AG10803 (cell line): ENCODE measurements at places on chromosomes 5 and 9.
A peak's percentile ranks its signal among the peaks of the same experiment; 100 is the strongest.

GRCh38 chr5:38827525-38827924 is 18.3 kb upstream of the OSMR start:
- DNase-seq, result peak; percentile 42

DNA sequence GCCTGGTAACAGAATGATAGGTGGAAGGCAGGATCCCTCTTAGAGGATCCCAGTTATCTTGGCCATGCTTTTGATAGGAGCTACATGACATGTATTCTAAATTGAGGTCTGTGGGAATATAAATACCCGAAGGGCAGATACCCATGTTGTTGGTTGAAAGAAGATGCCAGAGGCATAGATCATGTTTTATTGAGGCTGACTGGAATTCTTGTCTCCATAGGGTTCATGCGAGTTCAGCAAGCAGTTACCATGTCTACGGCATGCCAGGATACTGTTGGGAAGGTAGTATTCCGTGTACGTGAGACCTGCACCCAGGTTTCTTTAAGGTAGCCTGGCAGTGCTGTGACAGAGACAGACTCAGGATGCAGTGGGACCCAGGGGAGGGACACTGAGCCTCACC is 230.7 kb downstream of the NR3C1 start:
- no peak for DNase-seq

GRCh38 chr9:38235244-38235643 is 157.3 kb upstream of the ALDH1B1 start:
- no peak for DNase-seq

DNA sequence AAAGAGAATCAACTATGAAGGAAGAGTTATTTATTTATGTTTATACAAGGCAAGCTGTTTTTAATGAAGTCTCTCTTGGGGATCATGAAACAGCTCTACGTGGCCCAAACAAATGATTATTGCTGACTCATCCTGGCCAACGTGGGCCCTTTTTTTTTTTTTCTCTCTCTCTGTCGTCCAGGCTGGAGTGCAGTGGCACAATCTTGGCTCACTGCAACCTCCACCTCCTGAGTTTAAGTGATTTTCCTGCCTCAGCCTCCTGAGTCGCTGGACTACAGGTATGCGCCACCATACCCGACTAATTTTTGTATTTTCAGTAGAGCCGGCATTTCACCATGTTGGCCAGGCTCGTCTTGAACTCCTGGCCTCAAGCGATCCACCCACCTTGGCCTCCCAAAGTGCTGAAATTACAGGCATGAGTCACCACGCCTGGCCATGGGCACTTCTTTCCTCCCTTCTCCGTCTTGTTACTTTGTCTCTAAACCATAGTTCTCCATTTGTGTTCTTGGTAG is 98.3 kb downstream of the BASP1 start:
- peak; percentile 76 for DNase-seq

GRCh38 chr5:59542851-59543820 is 350.4 kb downstream of the PDE4D start:
- peak; percentile 56 for DNase-seq

DNA sequence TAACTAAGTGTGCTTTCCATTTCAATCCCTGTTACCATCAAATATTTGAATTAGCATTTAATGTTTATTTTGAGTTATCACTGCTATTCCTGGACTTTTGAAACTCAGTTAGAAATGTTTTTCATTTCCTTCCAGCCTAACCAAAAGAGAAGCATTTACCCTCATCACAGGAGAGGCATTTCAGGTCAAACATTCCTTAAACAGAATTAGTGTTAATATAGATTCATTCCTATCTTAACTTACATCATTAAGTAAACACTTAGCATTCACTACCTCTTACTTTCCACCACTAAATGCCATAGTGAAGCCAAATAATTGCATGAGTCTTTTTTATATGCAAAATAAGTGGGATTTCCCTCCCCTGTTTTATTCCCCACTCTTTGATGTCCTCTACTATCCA is 136.6 kb upstream of the OR13F1 start:
- DNase-seq, result no peak

DNA sequence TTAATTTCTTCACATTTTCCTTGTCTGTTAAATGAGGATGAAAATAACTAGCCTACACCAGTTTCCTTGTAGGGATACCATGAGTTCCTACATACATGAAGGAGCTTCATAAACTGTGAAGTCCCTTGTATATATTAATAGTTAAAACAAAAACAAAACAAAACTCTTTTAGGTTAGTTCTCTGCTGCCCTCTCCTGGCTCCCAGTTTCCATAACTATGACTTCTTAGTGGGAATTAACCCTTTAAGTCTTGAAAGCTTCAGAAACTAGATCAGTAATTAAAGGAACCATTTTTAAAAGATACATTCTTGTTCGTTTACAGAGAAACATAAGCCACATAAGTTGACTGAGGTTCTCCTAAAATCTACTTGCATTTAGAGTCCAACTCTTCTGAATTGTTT is 500.0 kb upstream of the C9orf72 start:
- peak; percentile 52 for DNase-seq

DNA sequence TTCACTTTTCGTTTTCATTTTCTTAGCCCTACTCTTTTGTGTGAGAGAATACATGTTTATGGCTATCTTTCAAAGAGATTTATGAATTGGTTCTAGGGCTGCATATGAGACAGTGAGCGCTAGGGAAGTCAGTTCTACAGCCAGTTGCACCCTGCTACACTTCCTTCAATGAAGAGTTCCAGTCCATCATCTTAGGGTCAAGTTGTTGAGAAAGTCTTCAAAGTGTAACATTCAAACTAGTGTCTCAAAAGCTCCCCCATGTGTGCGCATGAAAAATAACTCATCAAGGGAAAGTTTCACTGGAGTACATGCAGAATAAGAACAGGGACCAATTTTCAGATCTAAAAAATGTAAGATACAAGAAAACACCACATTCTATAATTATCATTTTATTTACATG is 317.2 kb downstream of the DEPDC1B start:
- DNase-seq, result peak; percentile 48

- DNase-seq, result no peak
Observed at GRCh38 chr5:113325054-113325453, 109.7 kb downstream of the TSSK1B start.

DNA sequence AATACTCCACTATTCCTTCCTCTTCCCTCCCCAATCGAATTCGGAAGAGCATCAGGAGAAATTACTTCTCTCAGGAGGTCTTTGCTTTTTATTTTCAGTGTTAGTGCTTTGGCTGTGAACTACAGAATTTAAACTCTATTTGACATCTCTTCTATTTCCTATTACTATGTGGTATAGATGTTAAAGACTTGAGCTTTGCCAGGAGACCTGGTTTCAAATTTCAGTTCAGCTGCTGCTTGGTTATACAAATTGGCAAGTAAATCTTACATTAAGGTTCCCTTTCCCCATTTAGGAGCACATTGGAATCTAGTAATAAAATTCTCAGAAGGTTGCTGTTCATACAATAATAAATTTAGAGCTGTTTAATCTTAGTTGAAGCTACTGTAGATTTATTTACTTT is 13.1 kb downstream of the UHRF2 start:
- DNase-seq, result peak; percentile 24

DNA sequence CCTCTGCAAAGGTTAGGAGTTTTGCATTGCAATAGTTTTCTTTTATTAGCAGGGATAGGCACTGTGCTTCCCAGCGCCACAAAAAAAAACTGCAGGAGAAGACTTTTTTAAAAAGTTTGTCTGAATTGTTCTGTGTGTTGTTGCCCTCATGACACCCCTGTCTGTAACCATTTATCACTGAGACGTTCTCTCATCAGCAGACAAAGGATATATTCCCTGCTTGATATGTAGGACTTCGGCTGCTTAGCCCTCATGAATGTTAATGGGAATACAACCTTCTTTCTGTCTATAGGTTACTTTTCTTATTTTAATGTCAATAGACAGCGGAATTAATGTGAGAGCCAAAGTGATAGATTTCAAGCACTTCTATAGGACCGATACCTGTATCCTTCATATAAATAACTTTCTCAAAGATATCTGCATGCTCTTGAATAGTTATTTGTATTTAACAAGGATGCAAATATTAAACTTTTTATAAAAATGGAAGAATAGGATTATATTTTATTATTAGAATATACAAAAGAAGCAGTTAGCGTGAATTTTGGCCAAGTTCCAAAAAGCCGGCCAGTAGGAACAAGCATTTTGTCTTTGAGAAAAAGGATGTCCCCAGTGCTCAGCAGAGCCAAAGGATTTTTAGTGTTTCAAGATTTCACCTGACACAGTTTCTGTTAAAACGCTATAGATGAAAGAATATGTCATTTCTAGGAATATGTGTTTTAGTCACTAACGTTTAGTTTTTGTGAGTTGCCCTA is 1.5 kb upstream of the LYSMD3 start:
- no peak for DNase-seq

GRCh38 chr5:81842795-81843398 is 92.0 kb upstream of the SSBP2 start:
- DNase-seq, result no peak

GRCh38 chr5:88195636-88196035 is 73.0 kb downstream of the TMEM161B start:
- DNase-seq, result no peak

GRCh38 chr9:94086486-94087345 is 2.5 kb downstream of the PTPDC1 start:
- DNase-seq, result peak; percentile 73

- DNase-seq, result peak; percentile 70
Observed at GRCh38 chr9:97710356-97711222, 13.4 kb upstream of the XPA start.

DNA sequence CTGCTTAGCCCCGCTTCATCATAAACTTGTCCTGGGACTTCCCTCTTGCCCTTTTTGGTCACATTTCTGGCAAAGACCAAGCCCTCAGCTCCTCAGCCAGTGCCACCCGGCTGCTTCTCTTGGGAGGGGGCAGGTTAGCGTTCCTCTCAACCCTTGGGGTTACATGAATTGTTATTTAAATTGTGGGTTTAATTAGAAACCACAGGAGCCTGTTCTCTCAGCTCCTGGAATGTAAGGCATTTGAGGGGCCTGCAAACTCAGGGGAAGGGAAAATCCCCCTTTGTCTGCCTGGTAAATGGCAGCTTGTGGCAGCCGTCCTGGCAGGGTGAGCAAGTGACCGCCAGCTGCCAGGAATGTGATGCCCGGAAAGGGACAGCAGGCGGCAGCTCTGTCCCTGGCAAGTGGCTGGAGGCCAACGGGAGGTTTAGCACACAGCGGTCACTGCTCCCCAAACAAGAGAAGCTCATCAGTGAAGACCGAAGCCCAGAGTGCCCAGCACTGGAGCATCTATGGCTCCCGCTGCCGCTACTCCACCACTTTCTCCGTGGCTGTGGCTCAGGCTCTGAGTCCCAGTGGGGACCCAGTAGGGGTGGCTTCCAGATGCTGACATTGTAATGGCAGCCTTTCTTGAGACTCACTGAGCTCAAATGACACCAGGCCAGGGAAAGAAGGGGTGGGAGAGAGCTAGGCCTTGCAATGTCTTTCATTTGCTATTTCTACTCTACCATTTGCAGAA is 51.7 kb downstream of the SHB start:
- peak; percentile 92 for DNase-seq

DNA sequence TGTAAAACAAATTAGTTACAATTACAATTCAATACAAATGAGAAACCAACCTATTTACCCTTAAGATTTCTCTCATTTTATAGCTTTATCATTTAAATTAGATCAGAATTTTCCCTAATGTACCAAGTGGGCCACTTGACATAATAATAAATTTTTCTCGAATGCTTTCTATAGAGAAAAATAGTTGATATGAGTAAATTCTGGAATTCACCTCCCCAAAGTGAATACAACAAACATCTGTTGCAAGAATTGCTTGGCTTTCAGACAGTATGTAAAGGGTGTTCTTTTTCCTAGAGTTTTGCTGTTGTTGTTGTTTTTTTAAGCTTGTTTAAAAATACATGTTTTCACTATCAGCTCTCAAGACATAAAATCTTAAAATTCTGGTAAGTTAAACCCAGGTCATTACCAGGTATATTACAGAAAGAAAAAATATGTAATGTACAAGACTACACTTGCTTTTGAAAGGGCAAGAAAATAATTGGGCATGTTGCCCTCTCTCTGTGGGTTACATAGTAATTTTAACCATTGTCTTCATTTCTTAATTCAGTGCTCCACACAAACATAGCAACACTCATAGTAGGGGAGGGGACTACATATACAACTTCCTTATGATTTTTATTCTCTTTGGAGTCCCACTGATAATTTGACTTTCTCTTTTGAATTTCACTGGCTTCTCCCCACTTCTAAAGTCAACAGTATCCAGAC is 200.6 kb downstream of the ARL15 start:
- DNase-seq, result peak; percentile 44

GRCh38 chr5:124706729-124707361 is 39.6 kb downstream of the ZNF608 start:
- DNase-seq, result peak; percentile 58

DNA sequence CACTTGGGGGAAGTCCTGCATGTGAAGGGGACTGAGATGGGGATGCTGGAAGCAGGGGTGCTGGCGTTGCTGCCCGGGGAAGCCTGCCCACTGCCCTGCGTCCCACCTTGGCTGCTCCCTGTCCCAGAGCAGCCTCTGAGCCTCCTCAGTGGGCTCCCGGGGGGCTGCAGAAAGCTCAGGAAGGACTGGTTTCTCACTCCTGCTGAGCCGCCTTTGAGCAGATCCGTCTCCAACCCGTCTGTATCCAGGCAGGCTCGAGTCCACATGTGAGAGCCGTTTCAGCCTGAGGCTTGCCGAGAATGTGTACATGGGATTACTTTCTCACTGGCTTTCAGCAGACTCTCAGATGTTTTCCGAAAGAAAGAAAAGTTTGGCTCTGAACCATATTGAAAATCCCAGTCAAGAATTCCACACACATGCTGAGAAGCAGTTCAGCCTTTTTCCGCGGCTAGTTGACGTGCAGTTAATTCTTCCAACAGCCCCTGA is 95.3 kb upstream of the COL5A1 start:
- DNase-seq, result peak; percentile 94

GRCh38 chr9:77910194-77910621 is 121.4 kb downstream of the GNAQ start:
- peak; percentile 53 for DNase-seq

GRCh38 chr5:149938279-149938678 is 6.3 kb downstream of the PDE6A start:
- DNase-seq, result peak; percentile 56

GRCh38 chr5:119063579-119064379 is 7.1 kb upstream of the DMXL1 start:
- peak; percentile 13 for DNase-seq

DNA sequence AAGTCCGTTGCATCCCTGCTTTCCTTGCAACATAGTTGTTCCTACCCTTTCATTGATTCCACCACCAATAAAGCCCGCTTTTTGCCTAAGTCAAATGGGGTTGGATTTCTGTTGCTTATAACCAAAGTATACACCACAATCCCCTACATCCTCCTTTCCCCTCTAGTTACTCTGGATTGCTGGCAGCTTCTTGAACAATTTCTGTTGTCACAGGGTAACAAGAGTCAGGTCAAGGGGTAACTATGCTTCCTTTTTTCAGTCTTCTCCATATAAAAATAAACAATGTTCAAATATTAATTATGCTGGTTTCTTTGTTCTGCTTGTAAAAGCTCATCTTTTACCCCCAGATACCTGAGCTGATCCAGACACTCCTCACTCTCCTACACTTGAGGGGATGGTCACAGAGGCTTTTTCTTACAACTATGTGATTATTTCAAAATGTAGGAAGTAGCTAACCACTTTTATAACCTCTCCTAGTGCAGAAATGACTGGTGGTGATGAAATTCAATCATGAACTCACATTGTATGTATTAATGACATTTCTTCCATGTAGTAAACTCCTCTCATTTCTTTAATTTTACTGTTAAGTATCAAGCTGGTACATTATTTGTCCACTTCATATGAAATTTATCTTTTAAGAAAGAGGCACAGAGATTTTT is 136.5 kb downstream of the SNX18 start:
- DNase-seq, result peak; percentile 56

- no peak for DNase-seq
Observed at GRCh38 chr5:172508471-172509404, 54.4 kb upstream of the SH3PXD2B start.

- DNase-seq, result peak; percentile 82
Observed at GRCh38 chr5:176611435-176611834, 1.5 kb upstream of the GPRIN1 start.
